ENCODE measurements at places on chromosomes 16 and 17. TPM values are rescaled to one million over a fixed set of nuclear protein-coding genes. Genes with fewer than 3 reads are reported as not detected.

WDR45B gene
- 69.9 TPM for total RNA-seq

MCRIP1 gene
- 126 TPM for total RNA-seq

- peak overlapping the region; percentile 16 for H3K4me3 ChIP-seq
- no peaks in the 10 kb centered on the region for H3K36me3 ChIP-seq
- no peaks in the 10 kb centered on the region for H3K27me3 ChIP-seq
- no peaks in the 10 kb centered on the region for H3K4me1 ChIP-seq
- H3K27ac ChIP-seq: no peak overlapping the region
- DNase-seq: no peak
Measured at GRCh38 chr17:14014657-14015056, 54.6 kb upstream of the COX10 start.

RPGRIP1L gene
- total RNA-seq: 19.8 TPM

CAPNS2 gene
- 0.42 TPM for total RNA-seq

CTF1 gene
- 1.4 TPM for total RNA-seq

HOXB7 gene
- 37.9 TPM for total RNA-seq

PDE6G gene
- total RNA-seq: 0.43 TPM

GGNBP2 gene
- total RNA-seq: 45.9 TPM

- H3K36me3 ChIP-seq: peaks cover 19% of the 10 kb centered on the region
- no peak overlapping the region for H3K27ac ChIP-seq
- H3K27me3 ChIP-seq: no peaks in the 10 kb centered on the region
- H3K4me1 ChIP-seq: peaks cover 8% of the 10 kb centered on the region
- DNase-seq: no peak
- H3K4me3 ChIP-seq: no peak overlapping the region
Measured at GRCh38 chr16:58513874-58514273, 1.4 kb upstream of the SETD6 start.

DNA sequence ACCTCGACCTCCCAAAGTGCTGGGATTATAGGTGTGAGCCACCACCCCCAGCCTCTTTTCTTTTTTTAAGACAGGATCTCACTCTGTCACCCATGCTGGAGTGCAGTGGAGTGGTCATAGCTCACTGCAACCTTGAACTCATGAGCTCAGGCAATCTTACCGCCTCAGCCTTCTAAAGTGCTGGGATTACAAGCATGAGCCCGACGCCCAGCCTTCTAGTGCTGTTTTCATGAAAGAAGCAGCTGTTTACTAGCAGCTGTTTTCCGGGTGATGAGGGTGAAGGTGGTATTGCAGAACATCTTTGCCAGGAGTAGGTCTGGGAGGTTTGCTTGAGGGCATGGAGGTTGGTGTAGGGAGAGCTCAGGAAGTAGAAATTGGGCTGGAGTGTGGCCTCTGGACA lies 2.0 kb downstream of the ADCY7 start:
- no peaks in the 10 kb centered on the region for H3K27me3 ChIP-seq
- H3K36me3 ChIP-seq: no peaks in the 10 kb centered on the region
- no peak for DNase-seq
- no peak overlapping the region for H3K4me3 ChIP-seq
- peaks cover 22% of the 10 kb centered on the region for H3K4me1 ChIP-seq
- no peak overlapping the region for H3K27ac ChIP-seq

DNA sequence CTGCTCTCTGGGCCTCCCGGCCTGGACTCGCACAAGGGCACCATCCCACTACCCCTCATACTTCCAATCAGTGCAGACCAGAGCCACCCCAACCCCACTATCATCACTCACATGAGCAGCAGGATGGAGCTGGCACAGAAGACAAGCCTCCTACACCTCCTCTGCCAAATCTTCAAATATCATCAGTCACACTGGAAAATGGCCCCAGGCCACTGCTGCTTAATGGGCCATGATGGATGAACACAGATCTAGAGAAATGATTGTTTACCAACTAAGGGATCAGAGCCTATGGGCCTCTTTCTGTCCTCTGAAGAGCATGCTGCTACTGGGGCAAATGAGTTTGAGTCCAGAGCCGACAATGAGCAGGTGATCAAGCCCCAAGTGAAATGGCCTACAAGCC lies 165.5 kb downstream of the GRIN2A start:
- no peaks in the 10 kb centered on the region for H3K36me3 ChIP-seq
- H3K27ac ChIP-seq: no peak overlapping the region
- no peaks in the 10 kb centered on the region for H3K4me1 ChIP-seq
- H3K4me3 ChIP-seq: no peak overlapping the region

ANKS3 gene
- 26.9 TPM for total RNA-seq

GAST gene
- total RNA-seq: not detected

MAP2K6 gene
- total RNA-seq: 14.1 TPM

GRCh38 chr16:499924-500323 lies 27.6 kb upstream of the CAPN15 start:
- no peaks in the 10 kb centered on the region for H3K4me1 ChIP-seq
- no peak for DNase-seq
- H3K27ac ChIP-seq: no peak overlapping the region
- no peak overlapping the region for H3K4me3 ChIP-seq
- no peaks in the 10 kb centered on the region for H3K36me3 ChIP-seq
- no peaks in the 10 kb centered on the region for H3K27me3 ChIP-seq

GRCh38 chr17:50163843-50164696 lies 1.7 kb upstream of the SGCA start:
- H3K4me1 ChIP-seq: peaks cover 5% of the 10 kb centered on the region
- no peak overlapping the region for H3K27ac ChIP-seq
- DNase-seq: no peak

- H3K27ac ChIP-seq: no peak overlapping the region
- no peaks in the 10 kb centered on the region for H3K4me1 ChIP-seq
- no peak for DNase-seq
- no peak overlapping the region for H3K4me3 ChIP-seq
- H3K27me3 ChIP-seq: no peaks in the 10 kb centered on the region
- no peaks in the 10 kb centered on the region for H3K36me3 ChIP-seq
Measured at GRCh38 chr16:87662254-87663204, 60.2 kb downstream of the JPH3 start.

GRCh38 chr16:28935346-28935745 lies 3.6 kb downstream of the CD19 start:
- no peak for DNase-seq
- peaks cover 12% of the 10 kb centered on the region for H3K4me1 ChIP-seq
- no peak overlapping the region for H3K4me3 ChIP-seq
- no peak overlapping the region for H3K27ac ChIP-seq
- no peaks in the 10 kb centered on the region for H3K27me3 ChIP-seq

GRCh38 chr17:29720551-29720950 lies 97.8 kb upstream of the CORO6 start:
- H3K36me3 ChIP-seq: no peaks in the 10 kb centered on the region
- peaks cover 64% of the 10 kb centered on the region for H3K4me1 ChIP-seq
- peak overlapping the region; percentile 90 for H3K27ac ChIP-seq

- H3K36me3 ChIP-seq: no peaks in the 10 kb centered on the region
- H3K27me3 ChIP-seq: no peaks in the 10 kb centered on the region
- no peak for DNase-seq
- H3K4me1 ChIP-seq: no peaks in the 10 kb centered on the region
- H3K27ac ChIP-seq: no peak overlapping the region
Measured at GRCh38 chr16:301950-302349, 19.0 kb downstream of the PDIA2 start.

- no peaks in the 10 kb centered on the region for H3K4me1 ChIP-seq
- peaks cover 5% of the 10 kb centered on the region for H3K27me3 ChIP-seq
- no peak overlapping the region for H3K27ac ChIP-seq
- no peak for DNase-seq
- H3K36me3 ChIP-seq: no peaks in the 10 kb centered on the region
Measured at GRCh38 chr16:10196999-10197398, 14.8 kb upstream of the GRIN2A start.

CMTM2 gene
- not detected for total RNA-seq

CTRB2 gene
- not detected for total RNA-seq

KRT39 gene
- total RNA-seq: not detected

- H3K4me3 ChIP-seq: no peak overlapping the region
- DNase-seq: no peak
- peaks cover 22% of the 10 kb centered on the region for H3K4me1 ChIP-seq
- no peak overlapping the region for H3K27ac ChIP-seq
- no peaks in the 10 kb centered on the region for H3K27me3 ChIP-seq
- no peaks in the 10 kb centered on the region for H3K36me3 ChIP-seq
Measured at GRCh38 chr16:15506441-15506840, 72.1 kb downstream of the BMERB1 start.

OR1F1 gene
- total RNA-seq: not detected

- H3K36me3 ChIP-seq: no peaks in the 10 kb centered on the region
- H3K4me1 ChIP-seq: no peaks in the 10 kb centered on the region
- no peak overlapping the region for H3K4me3 ChIP-seq
Measured at GRCh38 chr17:8940866-8941471, 24.5 kb downstream of the PIK3R5 start.

NPIPA3 gene
- 6.7 TPM for total RNA-seq

- no peak for DNase-seq
- no peaks in the 10 kb centered on the region for H3K4me1 ChIP-seq
- no peak overlapping the region for H3K4me3 ChIP-seq
Measured at GRCh38 chr17:64024781-64025731, 4.6 kb upstream of the ICAM2 start.

- peak; percentile 20 for DNase-seq
- H3K36me3 ChIP-seq: no peaks in the 10 kb centered on the region
- peaks cover 8% of the 10 kb centered on the region for H3K27me3 ChIP-seq
- no peak overlapping the region for H3K27ac ChIP-seq
- no peak overlapping the region for H3K4me3 ChIP-seq
- H3K4me1 ChIP-seq: no peaks in the 10 kb centered on the region
Measured at GRCh38 chr16:82580298-82580890, 46.4 kb upstream of the CDH13 start.

GRCh38 chr17:46733837-46734475 lies 84.5 kb downstream of the WNT3 start:
- H3K27me3 ChIP-seq: no peaks in the 10 kb centered on the region
- H3K4me3 ChIP-seq: no peak overlapping the region
- H3K36me3 ChIP-seq: no peaks in the 10 kb centered on the region

EME1 gene
- total RNA-seq: 44.0 TPM

GRCh38 chr16:23520500-23520899 lies 10.2 kb upstream of the GGA2 start:
- no peaks in the 10 kb centered on the region for H3K4me1 ChIP-seq
- DNase-seq: no peak
- no peaks in the 10 kb centered on the region for H3K27me3 ChIP-seq

- peaks cover 28% of the 10 kb centered on the region for H3K4me1 ChIP-seq
- H3K27me3 ChIP-seq: peaks cover 11% of the 10 kb centered on the region
- DNase-seq: no peak
- H3K36me3 ChIP-seq: no peaks in the 10 kb centered on the region
- H3K27ac ChIP-seq: no peak overlapping the region
Measured at GRCh38 chr17:50558091-50558490, 2.4 kb upstream of the CACNA1G start.

GRCh38 chr16:70253291-70254106 lies 1.8 kb upstream of the EXOSC6 start:
- H3K36me3 ChIP-seq: peaks cover 70% of the 10 kb centered on the region
- no peaks in the 10 kb centered on the region for H3K27me3 ChIP-seq
- H3K4me1 ChIP-seq: peaks cover 8% of the 10 kb centered on the region
- H3K4me3 ChIP-seq: no peak overlapping the region
- DNase-seq: peak; percentile 43

PPP1R27 gene
- total RNA-seq: not detected

DNA sequence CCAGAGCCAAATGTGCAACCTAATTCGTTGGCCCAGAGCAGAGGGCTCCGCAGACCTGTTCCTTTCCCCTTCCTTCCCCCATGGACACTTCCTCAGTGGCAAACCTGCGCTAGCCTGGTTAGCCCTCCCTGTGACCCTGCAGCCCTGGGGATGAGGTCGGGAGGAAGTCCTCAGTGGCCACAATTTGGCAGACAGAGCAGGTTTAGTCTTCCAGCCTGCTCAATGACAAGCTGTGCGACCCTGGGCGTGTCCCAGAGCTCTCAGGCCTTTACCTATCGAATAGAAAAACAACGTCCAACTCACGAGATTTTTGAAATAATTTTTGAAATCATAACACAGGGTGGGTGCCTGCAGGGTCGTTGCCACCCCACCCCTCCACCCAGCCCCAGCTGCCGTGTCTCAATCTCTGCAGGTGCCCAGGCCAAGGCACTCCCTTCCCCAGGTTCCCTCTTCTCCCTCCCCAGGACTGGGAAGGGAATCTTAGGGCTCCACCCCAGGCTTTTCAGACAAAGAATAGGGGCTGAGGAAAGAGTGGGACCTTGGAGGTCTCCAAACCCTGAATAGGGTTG lies 1.4 kb downstream of the HBM start:
- H3K36me3 ChIP-seq: no peaks in the 10 kb centered on the region
- H3K4me3 ChIP-seq: no peak overlapping the region
- H3K27me3 ChIP-seq: peaks cover 20% of the 10 kb centered on the region

CACNG1 gene
- not detected for total RNA-seq

GRCh38 chr16:89918453-89919347 lies at the start of gene MC1R:
Gene MC1R (plus strand): TSS chr16:89918862. CDS start chr16:89919259, 397 bp downstream.
- H3K27me3 ChIP-seq: no peaks in the 10 kb centered on the region
- peak within 1 kb of the TSS; percentile 37 for H3K4me3 ChIP-seq
- DNase-seq: peak; percentile 75
- peaks cover 33% of the 10 kb centered on the region for H3K4me1 ChIP-seq
- peak within 1 kb of the TSS; percentile 68 for H3K27ac ChIP-seq
